Posterior vena cava (tissue), 2 donors: ENCODE measurements at places on chromosomes 12 and 14. TPM values are rescaled to one million over a fixed set of nuclear protein-coding genes. Genes with fewer than 3 reads are reported as not detected.

GRCh38 chr12:63814146-63814772 is 30.2 kb upstream of the SRGAP1 start:
- DNase-seq, result no peak

DNA sequence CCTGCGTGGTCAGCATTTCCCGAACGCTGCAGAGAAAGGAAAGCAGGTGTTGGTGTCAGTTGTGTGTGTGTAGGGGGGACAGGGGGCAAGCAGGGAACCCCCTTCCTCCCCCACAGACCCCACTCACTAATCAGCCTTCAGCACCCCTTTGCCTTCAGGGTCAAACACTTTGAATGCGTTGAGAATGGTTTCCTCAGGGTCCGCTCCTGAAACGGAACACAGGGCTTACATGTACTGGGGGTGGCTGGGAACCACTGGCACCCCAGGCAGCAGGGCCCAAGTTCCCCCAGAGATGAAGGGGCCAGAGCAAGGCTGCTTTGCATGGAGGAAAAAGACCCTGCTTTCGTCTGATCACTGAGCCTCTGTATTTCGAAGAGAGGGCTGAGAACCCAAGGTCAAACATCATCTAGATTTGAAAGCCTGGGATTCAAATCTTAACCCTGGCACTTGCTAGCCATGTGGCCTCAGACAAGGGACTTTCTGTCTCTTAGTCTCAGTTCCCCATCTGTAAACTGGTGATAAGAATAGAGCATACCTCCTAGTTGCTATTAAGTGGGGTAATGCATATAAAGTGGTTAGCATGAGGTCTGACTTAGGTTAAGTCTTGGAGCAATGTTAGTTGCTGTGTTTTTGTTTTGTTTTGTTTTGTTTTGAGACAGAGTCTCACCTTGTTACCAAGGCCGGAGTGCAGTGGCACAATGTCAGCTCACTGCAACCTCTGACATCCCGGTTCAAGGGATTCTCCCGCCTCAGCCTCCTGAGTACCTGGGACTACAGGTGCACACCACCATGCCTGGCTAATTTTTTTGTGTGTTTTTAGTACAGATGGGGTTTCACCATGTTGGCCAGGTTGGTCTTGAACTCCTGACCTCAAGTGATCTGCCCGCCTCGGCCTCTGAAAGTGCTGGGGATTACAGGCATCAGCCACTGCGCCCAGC is 7.0 kb downstream of the MYL2 start:
- no peak for DNase-seq

PPP1R3E gene
- total RNA-seq, result 8.5 TPM

GRCh38 chr12:30438601-30439041 is 257.0 kb downstream of the IPO8 start:
- no peak for DNase-seq

KLHL33 gene
- 1.2 TPM for total RNA-seq

LRTM2 gene
- not detected for total RNA-seq

GRCh38 chr12:131941987-131942341 is 7.8 kb upstream of the EP400 start:
- peak; percentile 74 for DNase-seq

DNA sequence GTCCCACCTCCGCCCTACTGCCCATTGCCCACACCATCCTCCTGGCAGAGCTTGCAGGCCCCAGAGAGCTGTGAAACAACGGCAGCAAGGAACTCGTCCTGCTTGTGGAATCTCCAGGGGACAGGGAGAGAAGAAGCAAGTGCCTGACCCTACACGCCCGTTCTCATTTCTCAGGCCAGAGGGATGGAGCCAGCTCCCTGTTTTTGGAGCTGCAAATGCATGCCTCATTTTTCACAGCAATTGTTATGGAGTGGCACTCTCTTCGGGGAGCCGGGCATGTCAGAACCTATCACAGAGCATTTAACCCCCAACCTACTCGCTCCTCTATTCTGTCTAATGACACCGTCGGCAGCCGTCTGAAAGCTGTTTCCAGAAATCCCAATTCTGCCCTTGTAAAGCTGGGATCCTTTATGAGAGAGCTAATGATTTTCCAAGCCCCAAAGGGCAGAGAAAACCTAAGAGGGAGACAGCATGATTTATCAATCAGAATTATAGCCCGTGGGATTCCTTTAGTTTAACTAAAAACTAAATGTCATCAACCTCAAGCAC is 222.3 kb upstream of the NOS1 start:
- no peak for DNase-seq

PSMB5 gene
- 78.8 TPM for total RNA-seq

- DNase-seq, result no peak
Measured at GRCh38 chr12:93957870-93958269, 190.5 kb upstream of the PLXNC1 start.

GRCh38 chr14:48086516-48086915 is 411.1 kb upstream of the MDGA2 start:
- DNase-seq, result no peak

GRCh38 chr14:62956413-62956812 is 88.8 kb downstream of the KCNH5 start:
- no peak for DNase-seq
